ENCODE measurements at places on chromosomes 2 and 18.

- no peak for DNase-seq
These were observed 103.3 kb upstream of the OSR1 start for GRCh38 chr2:19461504-19462255.

GRCh38 chr2:9326975-9327374 is 96.4 kb downstream of the ITGB1BP1 start:
- DNase-seq: no peak

GRCh38 chr2:84443477-84443876 is 15.6 kb downstream of the SUCLG1 start:
- no peak for DNase-seq

GRCh38 chr2:165700531-165700930 is 93.5 kb downstream of the GALNT3 start:
- no peak for DNase-seq

- no peak for DNase-seq
These were observed 500.6 kb downstream of the SATB2 start for GRCh38 chr2:198957181-198957580.

DNA sequence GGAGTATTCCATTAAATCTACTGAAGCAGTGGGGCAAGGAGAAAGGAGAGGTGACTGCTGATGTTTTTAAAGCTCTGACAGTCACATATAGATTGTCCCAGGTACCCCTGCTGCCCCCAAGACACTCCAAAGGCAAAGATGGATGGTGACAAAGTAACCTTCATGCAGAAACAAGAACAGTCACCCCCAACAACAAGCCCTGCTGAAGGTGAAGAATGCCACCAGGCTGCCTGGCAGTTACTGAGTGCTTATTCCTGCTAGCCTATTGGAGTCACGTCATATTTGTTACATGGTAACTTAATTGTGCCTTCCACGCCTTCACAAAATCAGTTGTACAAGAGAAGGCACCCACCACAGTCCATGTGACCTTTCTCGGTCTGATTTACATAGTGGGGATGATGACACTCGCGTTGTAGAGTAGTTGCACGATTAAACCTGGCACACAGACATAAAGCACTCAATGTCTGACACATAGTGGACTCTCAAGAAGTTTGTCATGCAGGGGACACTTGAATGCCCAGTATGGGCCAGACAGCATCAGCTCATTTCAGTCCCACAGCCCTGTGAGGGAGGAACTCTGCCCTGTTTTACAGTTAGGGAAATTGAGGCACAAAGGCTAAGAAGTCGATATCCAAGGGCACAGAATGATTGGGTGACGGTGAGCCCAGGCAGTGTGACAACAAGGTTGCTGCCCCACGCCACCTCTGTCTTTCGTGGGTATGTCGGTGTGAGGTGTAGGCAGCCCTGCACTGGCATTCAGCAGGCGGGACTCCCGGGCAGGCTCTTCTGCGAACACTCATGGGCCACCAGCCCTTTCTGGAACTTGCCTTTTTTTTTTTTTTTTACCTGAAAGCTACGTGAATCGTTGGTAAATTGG is 62.7 kb downstream of the ZCCHC2 start:
- DNase-seq: no peak

DNA sequence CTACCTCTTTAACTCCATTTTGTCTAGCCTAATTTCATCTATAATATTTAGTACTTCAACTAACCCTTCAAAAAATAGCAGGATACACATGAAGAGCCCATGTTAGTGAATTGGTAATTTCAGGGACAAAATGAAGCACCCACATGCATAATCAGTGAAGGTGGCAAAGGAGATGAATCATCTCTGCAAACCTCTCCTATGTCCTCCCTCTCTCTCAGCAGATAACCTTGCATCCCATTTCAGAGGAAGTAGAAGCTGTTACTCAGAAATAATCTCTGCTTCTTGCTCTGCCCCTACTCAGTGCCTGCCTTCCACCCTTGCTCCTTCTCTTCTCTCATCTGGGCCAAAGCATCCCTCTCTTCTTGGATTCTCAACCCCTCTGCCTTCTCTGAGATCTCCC is 60.2 kb upstream of the CAVIN2 start:
- DNase-seq: no peak

GRCh38 chr2:160575368-160575767 is 81.8 kb upstream of the RBMS1 start:
- no peak for DNase-seq

All from stimulated activated CD8-positive, alpha-beta memory T cell treated with anti-CD3 and anti-CD28 coated beads, Interleukin-4, amount 100 ng/mL, for 1 hour (primary cell).